ENCODE measurements at places on chromosomes 7 and 10. TPM values are rescaled to one million over a fixed set of nuclear protein-coding genes. Genes with fewer than 3 reads are reported as not detected.

Gene GIMAP5
- polyA plus RNA-seq, result not detected

DNA sequence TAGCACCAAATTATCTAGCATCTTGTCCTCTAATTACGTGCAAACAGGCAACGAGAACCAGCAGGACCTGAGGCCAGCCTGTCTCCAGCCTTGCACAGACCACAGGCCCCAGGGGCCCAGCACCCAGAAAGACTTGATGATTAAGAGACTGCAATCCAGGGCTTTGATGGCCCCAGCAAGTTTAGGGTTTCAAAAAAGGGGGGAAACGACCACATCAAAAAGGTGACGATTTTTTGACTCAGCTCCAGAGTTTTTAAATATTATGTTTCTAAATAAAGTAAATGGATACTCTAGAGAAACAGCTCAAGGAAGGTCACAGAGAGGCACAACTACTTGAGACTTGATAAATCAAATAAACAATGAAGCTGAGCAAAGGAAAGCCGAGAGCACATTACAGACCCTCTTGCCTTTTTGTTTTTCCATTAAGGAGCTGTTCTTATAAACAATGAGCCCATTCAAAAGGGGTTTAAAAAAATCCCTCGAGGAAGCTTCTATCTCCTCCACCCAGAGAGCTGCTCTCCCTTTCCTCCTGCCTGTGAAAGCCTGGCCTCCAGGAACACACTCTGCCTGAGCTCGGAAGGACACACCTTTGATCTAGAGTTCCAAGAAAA is 44.1 kb downstream of the GLI3 start:
- DNase-seq, result peak; percentile 25

DNA sequence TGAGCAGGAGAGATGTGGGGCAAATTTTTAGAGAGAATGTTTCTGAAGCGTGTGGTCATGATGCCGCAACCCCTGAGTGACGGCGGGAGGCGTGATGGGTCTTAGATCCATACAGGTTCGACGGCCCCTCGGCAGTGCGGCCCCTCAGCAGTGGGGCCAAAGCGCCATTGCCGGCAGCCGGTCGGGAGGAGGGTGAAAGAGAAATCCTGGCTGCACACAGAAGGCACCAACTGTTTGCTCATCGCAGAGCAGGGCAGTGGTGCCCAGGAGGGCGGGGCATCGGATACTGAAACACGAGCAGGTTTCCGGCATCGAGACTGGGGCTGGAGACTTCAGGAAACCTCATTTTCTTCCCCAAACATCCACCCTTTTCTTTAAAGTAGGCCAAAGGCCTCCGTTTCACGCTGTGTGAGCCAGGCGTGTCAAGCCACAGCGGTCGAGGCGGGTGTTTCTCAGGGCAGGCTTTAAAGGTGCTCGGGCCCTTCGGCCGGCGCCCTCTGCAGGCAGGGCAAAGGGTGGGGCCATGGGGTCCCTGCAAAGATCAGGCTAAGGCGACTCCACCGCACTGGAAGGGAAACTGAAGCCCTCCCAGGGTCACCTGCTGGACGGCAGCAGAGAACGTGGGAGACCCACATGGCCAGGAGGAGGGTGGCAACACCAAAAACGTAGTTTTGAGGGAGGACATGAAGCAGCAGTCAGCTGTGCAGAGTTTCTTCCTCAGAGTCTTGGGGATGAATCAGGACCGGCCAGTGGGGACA is 42.0 kb upstream of the PPP2R2D start:
- no peak for DNase-seq

Gene STEAP1
- polyA plus RNA-seq, result 21.2 TPM

DNA sequence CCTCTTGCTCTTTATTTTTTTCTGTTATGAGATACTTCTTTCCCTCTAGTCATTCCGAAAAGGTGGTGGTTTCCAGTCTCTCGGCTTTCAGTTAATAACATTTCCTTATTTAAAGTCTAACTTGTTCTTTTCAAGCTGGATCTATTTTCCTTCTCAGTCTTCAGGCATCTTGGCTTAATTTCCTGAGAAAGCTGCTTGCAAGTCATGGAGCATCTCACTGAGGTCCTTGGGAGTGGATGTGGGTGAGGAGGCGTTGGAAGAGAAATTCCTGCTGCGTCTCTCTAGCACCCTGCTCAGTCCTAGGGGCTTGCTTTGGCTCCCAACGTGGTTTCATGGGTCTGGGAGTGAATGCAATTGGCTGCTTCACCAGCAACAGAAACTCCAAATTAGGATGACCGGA is 210.2 kb upstream of the MKI67 start:
- DNase-seq, result no peak

Gene MRPL43
- polyA plus RNA-seq, result 107 TPM

- DNase-seq, result no peak
Measured at GRCh38 chr7:74271742-74272141, 17.5 kb upstream of the CLIP2 start.

Gene EPHB6
- polyA plus RNA-seq, result 1.5 TPM

- DNase-seq, result no peak
Measured at GRCh38 chr7:155751409-155751808, 60.9 kb downstream of the SHH start.

DNA sequence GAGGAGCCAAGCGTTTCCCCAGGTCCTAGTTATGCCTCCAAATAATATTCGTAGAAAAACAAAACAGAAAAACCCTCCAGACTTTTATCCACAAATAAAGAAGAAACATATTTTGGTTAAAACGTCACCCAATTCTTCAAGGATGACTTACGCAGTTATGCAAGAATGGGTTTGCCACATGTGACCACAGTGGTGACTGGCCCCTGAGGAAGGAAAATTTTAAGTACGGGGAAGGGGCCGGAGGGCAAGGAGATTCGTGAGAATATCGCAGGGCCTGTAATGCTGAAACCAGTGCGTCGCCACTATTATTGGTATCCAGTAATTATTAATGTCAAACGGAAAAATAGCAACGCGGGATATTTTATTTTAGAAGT is 537 bp upstream of the MRPS24 start:
- DNase-seq, result peak; percentile 92

Gene WDFY4
- not detected for polyA plus RNA-seq

Gene COL26A1
- not detected for polyA plus RNA-seq

- DNase-seq, result no peak
Measured at GRCh38 chr10:129133856-129134255, 333.2 kb upstream of the MGMT start.

GRCh38 chr7:114085592-114086501 is 167.0 kb upstream of the PPP1R3A start:
- peak; percentile 83 for DNase-seq

GRCh38 chr7:116418524-116418923 is 81.0 kb upstream of the CAV2 start:
- no peak for DNase-seq

DNA sequence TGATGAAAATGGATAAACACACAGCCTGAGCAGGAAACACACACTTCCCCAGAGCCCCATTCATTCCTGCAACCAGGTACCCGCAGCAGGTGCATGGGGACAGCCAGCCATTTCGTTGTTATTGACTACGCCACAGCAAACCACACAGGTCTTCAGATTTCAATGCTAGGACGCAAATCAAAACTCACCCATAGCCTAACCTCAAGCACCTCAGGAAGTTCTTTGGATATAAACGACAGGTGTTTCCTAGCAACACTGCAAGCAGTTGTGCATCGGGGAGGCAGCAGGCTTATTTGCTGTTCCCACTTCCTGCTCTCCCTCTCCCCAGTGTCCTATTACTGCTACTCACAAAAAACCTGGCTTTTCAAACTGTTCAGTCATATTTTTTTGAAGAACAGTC is 176.5 kb upstream of the FRMD4A start:
- DNase-seq, result no peak

DNA sequence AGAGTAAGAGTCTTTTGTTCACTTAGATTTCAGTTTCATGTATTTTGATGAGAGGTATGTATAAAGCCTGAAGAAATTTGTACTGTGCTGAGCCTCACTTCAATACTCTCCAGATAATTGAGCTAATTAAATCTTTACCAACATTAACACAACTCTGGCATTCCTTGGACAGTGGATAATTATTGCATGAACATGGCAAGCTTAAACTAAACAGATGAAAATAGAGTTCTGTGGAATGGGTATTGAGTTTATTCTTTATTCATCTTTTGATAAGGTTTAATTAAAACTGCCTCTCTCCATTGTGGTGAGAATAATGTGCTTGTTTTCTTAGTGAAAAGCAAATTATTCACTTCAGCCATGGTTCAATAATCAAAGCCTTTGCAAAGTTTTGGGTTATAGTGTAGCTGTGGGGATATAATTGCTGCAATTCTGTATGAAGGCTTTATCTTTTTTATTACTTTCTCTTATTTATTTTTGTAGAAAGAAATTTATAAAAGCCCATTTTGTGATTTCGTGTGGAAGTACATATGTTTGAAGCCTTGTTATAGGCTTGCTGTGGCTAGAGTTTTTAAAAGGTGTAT is 126.4 kb upstream of the FZD1 start:
- DNase-seq, result no peak

All from foreskin keratinocyte (primary cell).